ENCODE measurements at places on chromosomes 4 and X.
A peak's percentile ranks its signal among the peaks of the same experiment; 100 is the strongest.

DNA sequence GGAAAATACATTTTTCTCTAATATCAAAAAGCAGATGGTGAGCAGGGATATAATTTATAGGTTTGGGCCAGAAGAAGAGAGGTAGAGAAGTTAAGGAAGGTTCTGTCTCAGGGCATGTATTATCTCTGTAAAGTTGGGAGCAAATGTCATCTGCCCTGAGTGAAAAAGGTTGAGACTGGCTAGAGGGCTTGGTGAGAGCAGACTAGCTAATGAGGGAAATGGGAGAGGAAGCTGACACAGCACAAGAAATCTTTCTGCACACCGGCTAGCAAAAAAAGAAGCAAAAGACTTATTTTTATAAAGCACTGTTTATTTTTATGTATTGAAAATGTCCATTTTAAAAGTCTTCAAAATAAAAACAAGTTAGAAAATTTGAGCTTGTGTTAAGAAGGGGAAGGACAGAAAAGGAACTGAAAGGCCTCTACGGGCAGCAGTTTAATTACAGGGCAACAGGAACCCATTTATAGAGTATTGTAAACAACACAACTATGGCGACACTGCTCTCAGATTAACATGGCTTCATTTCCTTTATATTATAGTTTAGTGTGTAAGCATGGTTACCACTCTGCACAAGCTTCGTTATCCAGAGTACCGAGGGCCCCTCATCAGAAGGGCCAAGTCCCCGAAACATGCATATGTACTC is 17.4 kb downstream of the CD40LG start:
- DNase-seq = no peak

- DNase-seq = peak; percentile 82
These were observed at the start of gene LEF1 for GRCh38 chr4:108168671-108169523. LEF1 (minus strand) TSS chr4:108168932; CDS start chr4:108167767, 1,165 bp downstream.

GRCh38 chr4:107792711-107793110 is 32.0 kb upstream of the SGMS2 start:
- DNase-seq = no peak

GRCh38 chr4:160562661-160563060 is 1459.8 kb downstream of the RAPGEF2 start:
- DNase-seq = no peak

DNA sequence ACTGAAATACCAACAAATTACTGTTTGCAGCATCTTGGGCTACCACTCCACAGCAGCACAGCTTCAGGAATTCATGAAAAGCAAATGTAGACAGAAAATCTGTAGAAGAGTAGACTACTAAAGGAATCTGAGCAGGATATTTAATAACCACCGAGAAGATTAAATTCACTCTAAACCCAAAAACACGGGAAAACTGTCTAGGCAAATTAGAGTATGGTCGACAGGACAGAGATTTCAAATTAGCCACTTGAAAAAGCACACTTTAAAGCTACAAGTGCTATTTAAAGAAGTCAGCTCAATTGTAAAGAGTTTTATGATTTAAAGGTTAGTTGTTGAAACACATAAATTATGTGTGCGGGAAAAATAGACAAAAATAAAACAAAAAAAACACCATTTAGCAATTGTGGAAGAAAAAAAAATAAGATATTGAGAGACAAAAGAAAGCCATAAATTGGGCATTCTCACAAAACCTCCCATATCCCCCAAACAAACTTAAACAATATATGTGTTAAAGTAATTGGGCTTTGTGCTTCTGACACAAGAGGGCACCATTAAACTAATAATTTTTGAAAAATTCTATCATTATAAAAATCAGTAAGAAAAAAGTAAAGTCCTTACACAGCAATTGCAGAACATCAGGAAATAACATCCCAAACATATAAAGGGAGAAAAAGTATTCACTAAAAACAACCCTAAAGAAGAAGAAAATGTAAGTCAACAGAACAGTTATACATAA is 880.8 kb downstream of the TECRL start:
- no peak for DNase-seq

- DNase-seq = no peak
These were observed 190.5 kb downstream of the STPG2 start for GRCh38 chr4:97952763-97953162.

DNA sequence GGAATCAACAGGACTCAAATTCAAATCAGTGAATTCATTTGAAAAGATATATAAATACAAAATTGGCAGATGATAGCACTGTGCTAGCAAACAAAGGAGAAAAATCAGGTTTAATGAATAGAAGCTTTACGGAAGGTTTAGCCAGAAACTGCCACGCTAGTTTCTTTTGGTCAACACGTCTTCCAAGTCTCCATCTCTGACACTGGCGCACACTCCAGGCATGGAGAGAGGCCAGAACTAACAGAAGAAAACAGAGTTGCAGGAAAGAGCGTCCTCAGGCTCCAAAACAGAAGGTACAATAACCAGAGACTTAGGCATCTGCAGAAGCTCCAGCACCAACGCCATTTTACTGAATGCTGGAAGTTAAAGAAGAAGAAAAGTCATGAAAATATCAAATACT is 497.3 kb upstream of the FRG1 start:
- no peak for DNase-seq

GRCh38 chrX:49292400-49293362 is 10.8 kb upstream of the GAGE10 start:
- DNase-seq = no peak

DNA sequence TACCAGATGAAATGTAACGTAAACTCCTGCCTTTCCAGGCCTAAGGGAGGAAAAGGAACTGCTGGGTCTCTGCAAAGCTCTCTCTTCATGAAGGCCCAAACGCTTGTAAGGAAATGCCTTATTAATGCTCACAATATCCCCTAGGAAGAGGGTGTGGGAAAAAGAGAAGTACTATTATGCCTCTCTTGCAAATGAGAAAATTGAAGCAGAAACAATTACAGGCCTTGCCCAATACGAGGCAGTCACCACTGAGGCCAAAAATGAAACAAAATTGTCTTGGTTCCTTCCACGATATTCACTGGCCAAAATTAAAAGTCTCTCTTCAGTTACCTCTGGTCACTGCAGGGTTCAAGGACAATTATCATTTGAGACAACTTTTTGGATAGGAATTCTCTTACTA is 3.2 kb downstream of the SCARB2 start:
- no peak for DNase-seq

GRCh38 chr4:153764601-153765368 is 5.0 kb upstream of the RNF175 start:
- DNase-seq = peak; percentile 70

DNA sequence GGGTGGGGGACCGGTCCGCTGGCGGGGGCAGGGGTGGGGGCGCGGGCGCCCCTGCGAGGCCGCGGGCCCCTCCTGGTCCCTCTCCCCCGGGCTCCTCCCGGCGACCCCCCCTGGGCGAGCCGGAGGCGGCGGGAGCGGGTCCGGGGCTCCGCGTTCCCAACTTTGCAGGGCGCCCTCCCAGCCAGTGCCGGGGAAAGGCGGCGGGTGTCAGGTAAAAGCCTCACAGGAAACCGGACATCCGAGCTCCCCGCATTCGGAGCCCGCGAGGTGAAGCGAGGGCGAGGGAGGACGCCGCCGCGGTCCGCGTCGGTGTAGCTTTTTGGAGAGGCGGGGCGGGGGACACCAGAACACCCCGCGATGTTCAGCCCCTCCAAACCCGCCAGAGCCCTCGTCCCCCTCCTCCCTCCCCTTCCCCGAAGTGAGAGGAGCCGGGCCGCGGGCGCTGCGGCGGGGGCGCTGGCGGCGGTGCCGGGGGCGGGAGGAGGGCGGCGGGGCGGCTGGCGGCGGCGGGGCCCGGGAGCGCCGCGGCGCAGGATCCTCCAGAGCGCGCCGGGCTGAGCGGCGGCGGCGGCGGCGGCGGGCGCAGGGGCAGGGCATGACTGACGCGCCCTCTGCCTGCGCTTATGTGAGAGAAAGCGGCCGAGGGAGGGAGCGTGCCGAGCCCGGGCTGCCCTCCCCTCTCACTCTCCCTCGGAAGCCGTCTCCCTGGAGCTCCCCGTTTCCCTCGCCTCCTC is at the start of gene VEGFC:
Gene VEGFC, minus strand, starts transcription at position 597 of the 734 bp plus-strand sequence. CDS start 611 bp downstream, outside the sequence.
- peak; percentile 92 for DNase-seq

DNA sequence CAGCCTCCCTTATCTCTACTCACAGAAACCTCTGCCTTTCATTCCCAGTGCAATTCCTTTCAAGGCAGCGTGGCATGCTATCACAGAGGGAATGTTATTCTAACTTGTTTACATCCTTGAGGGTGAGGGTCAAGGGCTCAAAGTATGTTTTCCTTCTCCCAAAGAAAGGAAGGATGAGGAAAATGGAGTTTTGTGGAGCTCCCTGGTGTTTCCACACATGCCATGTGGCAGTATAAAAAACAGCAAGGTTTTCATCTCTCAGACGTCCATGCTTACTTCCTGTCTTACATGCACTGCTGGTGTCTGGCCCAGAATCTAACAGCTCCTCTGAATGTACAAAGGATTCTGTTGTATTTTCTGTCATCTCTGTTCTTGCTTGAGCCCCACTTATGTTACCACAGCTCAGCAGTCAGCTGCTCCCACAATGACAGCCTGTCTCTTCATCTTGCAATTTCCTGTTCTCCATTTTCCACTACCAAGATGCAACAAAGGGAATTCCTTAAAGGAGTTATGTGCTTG is 128.0 kb downstream of the SNCA start:
- DNase-seq = peak; percentile 64
